Dorsolateral prefrontal cortex (tissue), 122 donors: ENCODE measurements at places on chromosomes 2 and 18.

DNA sequence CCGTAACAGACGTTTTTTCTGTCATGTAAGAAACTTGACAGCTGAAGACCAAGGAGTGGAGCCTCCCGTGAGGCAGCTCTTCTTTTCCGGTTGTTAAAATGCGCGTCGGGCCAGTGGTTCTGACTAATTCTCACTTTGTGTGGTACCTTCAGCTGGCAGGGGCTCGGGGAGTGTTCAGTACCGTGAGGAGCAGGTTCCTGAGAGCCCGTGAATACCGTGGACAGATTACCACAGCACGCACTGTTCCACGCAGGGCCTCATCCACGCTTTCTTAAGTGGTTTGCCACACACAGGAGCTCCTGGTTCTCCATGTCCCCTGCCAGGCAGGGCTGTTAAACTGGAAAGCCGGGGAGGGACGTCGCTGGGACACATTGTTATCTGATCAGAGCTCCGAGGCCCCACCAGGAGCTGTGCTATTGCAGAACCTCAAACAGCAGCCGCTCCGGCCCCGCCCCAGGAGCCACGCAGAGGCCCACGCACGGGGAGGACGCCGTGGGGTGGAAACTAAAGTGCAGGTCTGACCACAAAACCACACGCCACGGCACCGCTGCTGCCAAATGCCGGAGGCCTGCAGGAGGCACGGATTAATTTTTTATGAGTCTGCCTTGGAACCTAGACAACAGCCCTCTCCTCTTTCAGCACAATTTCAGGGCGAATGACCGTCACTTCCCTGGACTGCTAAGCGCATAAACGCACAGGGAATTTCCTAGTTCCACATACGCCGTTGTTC, 43.3 kb downstream of the NFATC1 start:
- no peak for DNase-seq

GRCh38 chr2:230423851-230424458, 8.0 kb downstream of the SP100 start:
- DNase-seq, result no peak

GRCh38 chr2:112519506-112519905, 22.8 kb upstream of the POLR1B start:
- no peak for DNase-seq

DNA sequence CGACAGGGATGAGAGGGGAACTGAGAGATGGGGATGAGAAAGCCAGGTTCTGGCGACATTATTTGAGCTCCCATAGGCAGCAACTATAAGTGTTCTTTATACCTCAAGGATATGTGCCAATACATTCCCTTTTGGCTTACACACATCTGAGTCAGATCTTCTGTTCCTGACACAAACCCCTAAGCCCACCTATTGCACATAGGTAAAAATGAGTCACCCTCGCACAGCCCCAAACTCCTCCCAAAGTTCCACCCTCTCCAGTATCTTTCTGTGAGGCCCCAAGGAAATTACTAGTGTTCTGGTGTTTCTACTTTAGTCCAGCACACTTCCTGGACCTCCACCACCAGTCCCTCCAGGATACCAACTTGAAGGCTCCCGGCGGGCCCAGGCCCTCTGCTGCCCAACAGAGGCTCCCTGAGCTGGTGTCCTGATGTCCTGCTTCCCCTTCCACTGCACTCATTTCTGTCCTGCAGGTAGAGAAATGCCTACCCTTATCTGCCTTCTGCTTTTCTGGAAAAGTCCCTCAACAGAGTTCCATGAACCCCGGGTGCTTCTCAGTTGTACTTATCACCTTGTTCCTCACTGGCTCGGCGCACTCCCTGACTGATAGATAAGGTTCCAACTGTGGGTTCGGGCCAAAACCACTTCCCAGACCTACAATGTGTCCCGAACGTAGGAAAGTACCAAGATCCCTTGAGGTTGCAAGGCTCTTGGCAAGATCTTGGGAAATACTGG, 125.5 kb downstream of the EN1 start:
- no peak for DNase-seq

DNA sequence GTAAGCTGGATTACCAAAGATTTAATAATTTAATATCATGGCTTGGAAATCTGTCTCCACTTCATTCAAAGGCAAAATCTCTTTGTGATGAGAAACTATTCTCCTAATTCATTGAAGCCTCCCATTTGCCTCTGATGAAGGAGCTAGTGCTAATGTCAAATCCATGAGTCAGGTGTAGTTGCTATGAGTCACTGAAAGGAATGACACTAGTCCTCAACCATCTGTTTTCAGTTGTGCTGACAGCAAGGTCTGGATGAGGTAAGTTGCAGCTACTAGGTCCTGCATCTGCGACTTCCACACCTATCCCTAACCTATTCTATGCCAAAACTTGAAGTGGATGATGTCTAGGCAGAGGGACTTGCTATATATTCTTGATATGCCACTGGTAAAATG, 324.0 kb upstream of the UBE2E3 start:
- no peak for DNase-seq

GRCh38 chr2:164766216-164766953, 75.2 kb downstream of the COBLL1 start:
- no peak for DNase-seq

GRCh38 chr18:54192415-54192814, 32.1 kb downstream of the MBD2 start:
- no peak for DNase-seq
